Stimulated activated CD4-positive, alpha-beta T cell treated with anti-CD3 and anti-CD28 coated beads, Interleukin-1b, Interleukin-23, amount 100 ng/mL, for 24 hours (primary cell): ENCODE measurements at places on chromosomes 1 and 21.

DNA sequence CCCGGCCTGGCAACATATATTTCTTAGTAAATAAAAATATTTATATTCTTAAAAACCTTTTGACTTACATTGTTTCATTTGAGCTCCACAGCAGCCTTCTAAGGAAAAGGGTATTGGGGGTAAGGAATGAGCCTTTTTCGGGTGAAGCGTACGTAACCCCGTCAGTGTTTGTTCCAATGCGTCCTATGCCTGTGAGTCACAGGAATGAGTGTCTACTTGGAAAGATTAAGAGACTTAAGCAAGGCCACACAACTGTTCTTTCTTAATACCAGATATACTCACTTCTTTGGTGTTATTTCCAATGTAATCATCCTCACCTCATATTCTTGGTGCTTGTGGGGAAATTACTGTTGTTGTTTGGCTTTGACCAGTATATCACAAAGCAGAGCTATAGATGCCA, 22.7 kb downstream of the WDTC1 start:
- no peak for DNase-seq

DNA sequence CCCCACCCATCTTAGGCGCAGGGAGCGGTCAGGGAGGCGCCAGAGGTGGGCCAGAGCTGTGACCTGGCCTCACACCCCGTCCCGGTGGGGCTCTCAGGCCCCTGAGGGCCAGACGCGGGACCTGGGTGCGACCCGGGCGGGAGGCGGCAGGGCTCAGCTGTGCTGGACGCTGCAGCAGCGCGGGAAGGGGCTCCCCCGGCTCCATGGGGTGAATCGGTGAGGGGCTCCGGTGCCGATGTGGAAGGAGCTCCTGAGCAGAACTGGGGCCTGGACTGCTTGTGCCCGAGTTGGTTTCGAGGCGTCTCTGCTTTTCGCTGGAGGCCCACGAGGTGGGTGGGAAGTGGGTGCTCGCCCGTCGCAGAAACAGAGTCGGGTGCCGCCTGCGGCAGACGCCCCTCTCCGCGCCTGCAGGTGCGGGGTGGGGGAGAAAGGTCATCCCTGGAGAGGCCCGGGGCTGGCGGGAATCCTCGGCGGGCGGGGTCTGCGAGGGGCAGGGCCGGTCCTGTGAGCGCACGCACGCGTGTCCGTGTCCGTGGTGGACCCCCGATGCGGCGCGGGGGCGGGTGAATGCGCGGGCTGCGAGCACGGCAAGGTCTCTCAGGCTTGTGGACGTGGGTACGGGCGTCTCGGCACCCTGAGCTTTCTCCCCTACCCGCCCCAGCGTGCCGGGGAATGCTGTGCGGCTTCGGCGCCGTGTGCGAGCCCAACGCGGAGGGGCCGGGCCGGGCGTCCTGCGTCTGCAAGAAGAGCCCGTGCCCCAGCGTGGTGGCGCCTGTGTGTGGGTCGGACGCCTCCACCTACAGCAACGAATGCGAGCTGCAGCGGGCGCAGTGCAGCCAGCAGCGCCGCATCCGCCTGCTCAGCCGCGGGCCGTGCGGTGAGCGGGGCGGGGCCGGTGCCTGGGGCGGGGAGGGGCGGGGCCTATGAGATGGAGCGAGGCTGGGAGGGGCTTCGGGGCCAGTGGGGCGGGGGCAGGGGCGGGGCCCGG, 20.4 kb downstream of the AGRN start:
- peak; percentile 63 for DNase-seq

- peak; percentile 65 for DNase-seq
Measured at GRCh38 chr1:201895913-201896807, 7.5 kb downstream of the SHISA4 start.

GRCh38 chr1:87336623-87337067, 8.0 kb downstream of the LMO4 start:
- no peak for DNase-seq

GRCh38 chr1:224747578-224747977, 131.5 kb downstream of the CNIH3 start:
- DNase-seq: no peak

GRCh38 chr21:25831300-25831960, 96.7 kb downstream of the GABPA start:
- DNase-seq: no peak

- no peak for DNase-seq
Measured at GRCh38 chr1:41622402-41622801, 137.9 kb upstream of the EDN2 start.

DNA sequence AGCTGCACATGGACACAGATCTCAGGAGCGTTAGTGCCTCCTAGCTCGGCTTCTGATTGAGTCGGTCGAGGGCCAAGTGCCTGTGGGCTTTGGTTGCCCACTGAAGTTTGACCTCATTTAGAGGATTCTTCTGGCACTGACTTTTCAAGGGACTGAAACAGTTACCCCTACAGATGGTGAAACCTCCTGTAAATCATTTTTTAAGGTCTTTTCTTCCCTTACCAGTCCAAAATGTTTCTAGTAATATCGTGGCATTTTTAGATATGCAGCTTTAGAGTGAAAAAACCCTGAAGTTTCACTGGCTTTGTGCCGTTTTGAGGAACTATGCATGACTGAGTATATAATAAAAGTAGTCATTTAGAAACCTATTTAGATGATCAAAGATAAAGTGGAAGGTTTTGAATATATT, 34.7 kb upstream of the L1TD1 start:
- no peak for DNase-seq

DNA sequence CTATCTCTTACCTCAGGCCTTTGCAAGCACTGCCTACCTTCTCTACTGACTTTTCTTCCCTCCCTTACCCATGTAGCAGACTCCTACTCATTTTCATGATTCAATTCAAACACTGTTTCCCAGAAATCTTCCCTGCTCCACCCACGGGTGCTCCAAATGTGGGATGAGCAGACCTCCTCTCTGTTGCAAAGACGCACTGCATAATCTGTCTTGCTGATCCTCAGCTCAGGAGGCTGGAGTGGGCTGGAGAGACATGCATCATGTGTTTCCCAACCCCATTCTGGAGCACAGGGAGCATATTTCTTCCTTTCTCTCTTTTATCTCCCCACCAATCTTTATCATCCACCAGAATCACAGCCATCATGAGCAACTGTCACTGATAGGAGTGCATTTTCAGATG, 459.9 kb upstream of the NFIA start:
- no peak for DNase-seq
